Activated naive CD4-positive, alpha-beta T cell treated with anti-CD3 and anti-CD28 coated beads for 36 hours (primary cell): ENCODE measurements at places on chromosomes 13 and 19. TPM values are rescaled to one million over a fixed set of nuclear protein-coding genes. Genes with fewer than 3 reads are reported as not detected.

Gene SIGLEC12
- total RNA-seq, result not detected

Gene IL17D
- 0.20 TPM for total RNA-seq

Gene CBY2
- not detected for total RNA-seq

Gene GIPC3
- total RNA-seq, result 0.20 TPM

Gene ALOX5AP
- total RNA-seq, result 21.7 TPM

Gene PLPP2
- total RNA-seq, result 0.25 TPM

Gene MISP3
- total RNA-seq, result 0.96 TPM

Gene KLK12
- total RNA-seq, result not detected

- H3K27me3 ChIP-seq, result peaks cover 67% of the 10 kb centered on the region
- no peak overlapping the region for H3K27ac ChIP-seq
- H3K4me1 ChIP-seq, result peaks cover 38% of the 10 kb centered on the region
- H3K36me3 ChIP-seq, result peaks cover 1% of the 10 kb centered on the region
These were observed 1.8 kb upstream of the GSX1 start for GRCh38 chr13:27790523-27790922.

DNA sequence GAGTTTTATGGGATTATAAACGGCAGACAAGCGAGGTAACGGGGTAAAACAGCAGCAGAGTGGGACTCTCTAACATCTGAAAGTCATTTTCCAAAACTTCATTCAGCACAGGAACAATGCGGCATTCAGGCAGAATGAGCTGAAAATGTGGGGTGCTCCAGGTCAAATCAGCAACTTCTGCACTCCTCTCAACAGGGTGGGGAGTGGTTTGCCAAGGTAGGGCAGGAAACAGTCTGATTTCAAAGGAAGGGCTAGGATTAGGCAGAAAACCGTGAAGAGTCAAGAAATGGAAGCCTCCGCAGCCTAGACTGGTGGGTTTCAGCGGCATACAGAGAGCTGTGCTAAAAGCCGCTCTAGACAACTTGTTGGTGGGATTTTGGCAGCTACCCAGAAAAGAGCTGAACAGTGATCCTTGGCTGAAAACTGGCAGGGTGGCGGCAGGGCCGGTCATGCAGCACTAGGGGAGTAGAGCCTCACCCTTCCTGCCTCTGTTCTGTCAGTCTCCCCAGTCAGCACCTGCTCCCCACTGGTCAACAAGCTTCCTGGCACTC is 154.2 kb upstream of the KLF12 start:
- no peaks in the 10 kb centered on the region for H3K36me3 ChIP-seq
- peak overlapping the region; percentile 59 for H3K27ac ChIP-seq
- H3K4me3 ChIP-seq, result peak overlapping the region; percentile 73
- peak; percentile 28 for DNase-seq
- H3K4me1 ChIP-seq, result peaks cover 66% of the 10 kb centered on the region
- no peaks in the 10 kb centered on the region for H3K27me3 ChIP-seq

DNA sequence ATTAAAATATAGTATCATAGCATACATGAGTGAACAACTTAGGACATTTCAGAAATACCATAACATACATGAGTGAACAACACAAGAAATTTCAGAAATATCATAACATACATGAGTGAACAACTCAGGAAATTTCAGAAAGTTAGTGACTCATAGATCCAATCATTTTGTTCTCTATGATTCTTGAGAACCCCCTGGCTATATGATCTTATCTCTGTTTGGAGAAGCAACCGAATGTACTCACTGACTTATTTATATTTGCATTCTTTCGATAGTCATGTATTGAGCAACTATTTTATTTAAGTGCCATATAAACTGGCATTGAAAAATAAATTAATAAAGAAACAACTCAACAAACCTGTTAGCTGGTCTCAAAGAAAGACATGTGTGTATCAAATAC is 251.1 kb downstream of the EFNB2 start:
- no peak overlapping the region for H3K4me3 ChIP-seq
- H3K27me3 ChIP-seq, result no peaks in the 10 kb centered on the region
- H3K4me1 ChIP-seq, result no peaks in the 10 kb centered on the region
- no peak for DNase-seq

GRCh38 chr13:76512721-76513145 is 373.5 kb downstream of the KCTD12 start:
- no peak for DNase-seq
- peaks cover 14% of the 10 kb centered on the region for H3K27me3 ChIP-seq
- H3K4me1 ChIP-seq, result no peaks in the 10 kb centered on the region
- no peak overlapping the region for H3K4me3 ChIP-seq

GRCh38 chr13:37490176-37490779 is 108.3 kb downstream of the POSTN start:
- no peak for DNase-seq
- no peak overlapping the region for H3K4me3 ChIP-seq
- H3K27ac ChIP-seq, result no peak overlapping the region
- H3K27me3 ChIP-seq, result no peaks in the 10 kb centered on the region

DNA sequence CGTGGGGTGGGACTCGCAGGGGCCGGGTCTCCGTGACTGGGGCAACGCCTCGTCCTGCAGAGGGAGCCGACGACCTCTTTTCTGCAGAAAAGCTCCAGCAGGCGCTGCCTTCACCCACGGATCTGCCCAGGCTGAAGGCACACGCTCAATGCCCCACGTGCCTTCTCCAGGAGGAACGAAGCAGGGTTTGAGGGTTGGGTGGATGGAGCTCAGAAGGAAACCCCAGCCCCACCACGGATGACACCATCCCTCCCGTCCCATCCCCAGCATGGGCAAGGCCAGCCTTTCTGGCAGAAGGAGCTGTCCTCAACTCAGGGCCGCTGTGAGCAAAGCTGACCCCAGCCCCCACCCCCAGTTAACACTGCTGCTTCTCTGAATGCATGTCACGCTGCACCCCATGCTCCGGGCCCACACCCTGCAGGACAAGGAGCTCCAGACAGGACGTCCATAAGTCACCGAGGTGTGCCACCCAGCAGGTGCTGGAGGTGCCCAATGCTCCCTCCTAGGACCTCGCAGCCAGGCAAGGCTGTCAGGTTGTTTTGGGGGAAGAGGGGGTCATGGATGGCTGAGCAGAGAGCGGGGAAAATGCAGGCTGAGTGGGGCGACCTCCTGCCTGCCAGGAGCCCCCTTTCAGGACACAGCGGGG is 7.4 kb downstream of the C19orf25 start:
- no peaks in the 10 kb centered on the region for H3K36me3 ChIP-seq
- H3K4me1 ChIP-seq, result peaks cover 18% of the 10 kb centered on the region
- H3K4me3 ChIP-seq, result no peak overlapping the region
- no peak for DNase-seq
- peaks cover 16% of the 10 kb centered on the region for H3K27me3 ChIP-seq

DNA sequence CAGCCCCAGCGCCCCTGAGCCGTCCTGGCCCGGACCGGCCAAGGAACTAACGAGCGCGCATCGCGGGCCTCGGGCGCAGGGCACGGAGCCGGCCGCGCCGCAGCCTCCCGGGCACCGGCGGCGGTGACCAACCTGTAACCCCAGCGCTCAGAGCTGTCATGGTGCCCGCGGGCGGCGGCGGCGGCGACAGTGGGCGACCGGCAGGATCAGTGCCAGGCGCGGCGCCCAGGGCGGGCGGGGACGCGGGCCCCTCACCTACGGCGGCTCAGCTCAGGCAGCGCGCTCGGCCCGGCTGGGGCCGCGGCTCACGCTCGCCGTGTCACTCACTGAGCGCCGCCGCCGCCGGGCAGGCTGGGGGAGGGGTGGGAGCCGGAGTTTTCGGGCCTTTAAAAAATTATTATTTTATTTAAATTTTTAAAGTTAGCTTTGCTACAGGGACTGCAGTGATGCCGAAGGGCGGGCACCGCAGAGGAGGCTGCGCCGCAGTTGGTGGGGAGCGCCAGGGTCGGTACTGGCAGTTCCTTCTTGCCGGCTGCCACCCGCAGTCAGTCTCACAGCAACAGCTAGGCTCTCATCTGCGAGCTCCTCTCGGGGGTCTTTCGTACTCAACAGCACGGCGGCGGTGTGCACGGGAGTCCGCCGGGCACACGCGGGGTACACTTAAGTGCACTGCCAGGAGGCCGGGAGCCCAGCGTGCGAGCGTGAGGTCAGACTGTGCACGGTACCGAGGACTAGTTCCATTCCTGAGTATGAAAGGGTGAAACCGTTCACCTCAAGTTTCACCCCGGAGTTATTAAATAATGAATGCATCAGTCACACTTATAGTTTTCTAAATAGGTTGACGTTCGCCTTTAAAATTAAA is at the start of gene NALCN:
TSS of gene NALCN (minus strand) at position 328 of the 862 bp plus-strand sequence. CDS start 17,382 bp downstream, outside the sequence.
- peaks cover 4% of the 10 kb centered on the region for H3K4me1 ChIP-seq
- no peak within 1 kb of the TSS for H3K4me3 ChIP-seq
- no peak for DNase-seq
- H3K36me3 ChIP-seq, result no peaks in the 10 kb centered on the region

GRCh38 chr19:47623921-47624391 is 15.0 kb downstream of the BICRA start:
- peak overlapping the region; percentile 22 for H3K27ac ChIP-seq
- no peak overlapping the region for H3K4me3 ChIP-seq
- peaks cover 33% of the 10 kb centered on the region for H3K4me1 ChIP-seq
- DNase-seq, result no peak

- H3K36me3 ChIP-seq, result no peaks in the 10 kb centered on the region
- H3K4me1 ChIP-seq, result no peaks in the 10 kb centered on the region
- no peak for DNase-seq
- H3K4me3 ChIP-seq, result no peak overlapping the region
These were observed 69.9 kb downstream of the SLITRK6 start for GRCh38 chr13:85729296-85729695.

GRCh38 chr19:33393286-33394005 is 19.9 kb downstream of the CEBPG start:
- H3K27ac ChIP-seq, result no peak overlapping the region
- no peaks in the 10 kb centered on the region for H3K4me1 ChIP-seq
- H3K27me3 ChIP-seq, result no peaks in the 10 kb centered on the region

DNA sequence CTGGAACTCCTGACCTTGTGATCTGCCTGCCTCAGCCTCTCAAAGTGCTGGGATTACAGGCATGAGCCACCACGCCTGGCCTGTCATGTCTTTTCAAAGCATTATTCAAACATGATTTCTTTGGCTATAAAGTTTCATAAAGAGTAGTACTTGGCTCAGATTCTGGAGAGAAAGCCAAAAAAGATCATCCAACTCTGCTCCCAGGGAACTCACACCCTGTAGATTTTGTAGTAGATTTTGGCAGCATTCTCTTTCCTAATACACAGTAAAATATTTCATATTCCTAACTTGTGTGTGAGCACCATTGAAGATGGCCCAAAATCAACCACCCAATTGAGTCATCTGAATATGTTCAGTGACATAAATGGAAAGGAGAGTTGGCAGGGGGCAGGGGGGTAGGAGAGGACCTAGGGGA is 48.4 kb downstream of the CAB39L start:
- H3K4me3 ChIP-seq, result no peak overlapping the region
- H3K27ac ChIP-seq, result no peak overlapping the region
- H3K4me1 ChIP-seq, result no peaks in the 10 kb centered on the region
- no peak for DNase-seq

GRCh38 chr13:24605923-24606372 is 74.3 kb upstream of the ATP12A start:
- H3K4me1 ChIP-seq, result peaks cover 22% of the 10 kb centered on the region
- H3K27me3 ChIP-seq, result peaks cover 13% of the 10 kb centered on the region
- no peak for DNase-seq
- no peak overlapping the region for H3K4me3 ChIP-seq

GRCh38 chr19:46785980-46786235 is 2.5 kb downstream of the SLC1A5 start:
- H3K27ac ChIP-seq, result peak overlapping the region; percentile 99
- H3K4me1 ChIP-seq, result peaks cover 37% of the 10 kb centered on the region
- DNase-seq, result no peak
- peaks cover 60% of the 10 kb centered on the region for H3K36me3 ChIP-seq

GRCh38 chr13:103403148-103403740 is 337.0 kb upstream of the SLC10A2 start:
- H3K4me3 ChIP-seq, result no peak overlapping the region
- H3K27ac ChIP-seq, result no peak overlapping the region
- H3K4me1 ChIP-seq, result no peaks in the 10 kb centered on the region
- H3K36me3 ChIP-seq, result no peaks in the 10 kb centered on the region
- no peaks in the 10 kb centered on the region for H3K27me3 ChIP-seq

DNA sequence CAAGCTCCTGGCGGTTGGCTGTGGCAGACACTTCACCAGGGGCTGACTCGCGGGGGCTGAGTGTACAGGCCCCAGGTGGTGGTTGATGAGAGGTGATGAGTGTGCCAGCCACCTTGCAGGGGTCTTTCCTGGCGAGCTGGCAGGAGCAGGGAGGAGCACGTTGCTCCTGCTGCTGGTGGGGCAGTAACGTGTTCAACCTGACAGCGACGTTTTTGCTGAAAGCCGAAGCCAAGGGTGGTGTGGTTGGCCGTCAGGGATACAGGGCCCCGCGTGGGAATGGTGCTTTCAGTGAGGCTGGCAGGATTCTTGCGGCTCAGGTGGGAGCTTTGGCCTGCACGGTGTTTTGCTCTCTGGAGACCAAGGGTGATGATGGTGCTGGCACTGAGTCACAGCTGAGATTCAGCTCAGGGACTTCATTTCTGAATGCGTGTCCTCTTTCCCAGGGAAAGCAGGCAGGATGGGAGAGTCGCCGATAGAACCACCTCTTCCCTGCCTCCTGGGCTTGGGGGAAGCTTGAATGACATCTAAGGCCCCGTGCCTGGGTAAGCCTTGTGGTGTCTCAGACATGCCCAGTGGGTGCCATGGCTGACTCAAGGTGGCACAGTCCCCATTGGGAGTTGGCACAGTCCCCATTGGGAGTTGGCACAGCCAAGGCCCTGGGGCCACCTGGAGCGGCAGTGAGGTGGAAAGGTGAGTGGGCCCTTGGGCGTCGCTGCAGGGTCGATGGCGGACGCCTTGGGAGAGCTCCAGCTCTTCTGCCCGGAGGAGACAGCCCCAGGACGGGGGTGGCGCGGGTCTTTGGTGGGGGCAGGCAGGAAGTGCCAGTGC is 8.8 kb downstream of the DAZAP1 start:
- H3K27ac ChIP-seq, result no peak overlapping the region
- no peak for DNase-seq
- H3K4me3 ChIP-seq, result no peak overlapping the region
- H3K27me3 ChIP-seq, result no peaks in the 10 kb centered on the region

GRCh38 chr13:65826657-65827056 is 1403.5 kb downstream of the PCDH9 start:
- DNase-seq, result no peak
- H3K4me3 ChIP-seq, result no peak overlapping the region
- no peaks in the 10 kb centered on the region for H3K4me1 ChIP-seq
- H3K27me3 ChIP-seq, result no peaks in the 10 kb centered on the region

DNA sequence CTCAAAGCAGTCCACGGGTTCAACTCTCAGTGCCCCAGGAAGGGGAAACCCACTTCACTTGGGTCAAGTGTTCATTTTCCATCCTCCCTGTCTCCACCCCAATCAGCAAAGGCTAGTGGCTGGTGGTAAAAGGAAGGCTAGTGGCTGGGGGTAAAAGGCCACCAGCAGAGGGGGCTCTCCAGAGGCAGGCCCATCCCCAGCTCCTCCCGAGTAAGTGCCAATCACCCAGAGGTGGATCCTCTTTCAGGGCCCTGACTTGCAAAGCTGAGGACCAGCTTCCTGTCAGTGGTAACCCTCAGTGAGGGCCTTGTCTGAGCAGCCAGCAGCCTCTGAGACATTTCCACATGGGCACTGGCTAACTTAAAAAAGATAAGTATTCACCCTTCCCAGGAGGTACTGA is 22.0 kb upstream of the TPT1 start:
- peaks cover 43% of the 10 kb centered on the region for H3K4me1 ChIP-seq
- no peak overlapping the region for H3K4me3 ChIP-seq
- no peak overlapping the region for H3K27ac ChIP-seq
- no peak for DNase-seq

GRCh38 chr19:47379381-47379938 is 30.3 kb downstream of the DHX34 start:
- no peak for DNase-seq
- H3K4me3 ChIP-seq, result no peak overlapping the region
- no peaks in the 10 kb centered on the region for H3K27me3 ChIP-seq
- peaks cover 24% of the 10 kb centered on the region for H3K36me3 ChIP-seq
